ENCODE measurements at places on chromosomes 1 and 21. TPM values are rescaled to one million over a fixed set of nuclear protein-coding genes. Genes with fewer than 3 reads are reported as not detected.

RGS13 gene
- total RNA-seq = not detected

- no peak for DNase-seq
Measured at GRCh38 chr1:215776336-215776735, 209.2 kb downstream of the KCTD3 start.

ERO1B gene
- total RNA-seq = 3.2 TPM

DNA sequence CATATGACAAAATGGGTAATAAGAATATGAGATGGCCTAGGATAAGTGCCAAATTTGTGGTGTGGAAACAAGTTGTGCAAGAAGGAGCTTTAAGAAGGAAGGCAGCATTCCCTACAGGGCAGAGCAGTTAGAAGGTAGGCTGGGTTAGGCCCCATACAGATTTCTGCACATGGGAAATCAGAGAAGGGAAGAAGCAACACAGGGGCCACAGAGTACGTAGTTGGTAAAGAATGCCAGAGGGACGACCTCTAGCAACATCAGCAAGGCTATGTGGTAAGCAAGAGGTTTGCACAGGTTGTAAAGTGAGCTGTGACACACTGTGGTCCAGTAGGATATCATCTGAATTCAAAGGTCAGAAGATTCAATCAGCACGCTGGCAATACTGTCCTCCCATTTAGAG is 765.6 kb upstream of the B3GALT2 start:
- no peak for DNase-seq

- no peak for DNase-seq
Measured at GRCh38 chr1:228314315-228314657, 92.3 kb downstream of the TRIM11 start.

GRCh38 chr1:80582980-80583379 is 1217.8 kb upstream of the ADGRL2 start:
- DNase-seq = no peak

DNA sequence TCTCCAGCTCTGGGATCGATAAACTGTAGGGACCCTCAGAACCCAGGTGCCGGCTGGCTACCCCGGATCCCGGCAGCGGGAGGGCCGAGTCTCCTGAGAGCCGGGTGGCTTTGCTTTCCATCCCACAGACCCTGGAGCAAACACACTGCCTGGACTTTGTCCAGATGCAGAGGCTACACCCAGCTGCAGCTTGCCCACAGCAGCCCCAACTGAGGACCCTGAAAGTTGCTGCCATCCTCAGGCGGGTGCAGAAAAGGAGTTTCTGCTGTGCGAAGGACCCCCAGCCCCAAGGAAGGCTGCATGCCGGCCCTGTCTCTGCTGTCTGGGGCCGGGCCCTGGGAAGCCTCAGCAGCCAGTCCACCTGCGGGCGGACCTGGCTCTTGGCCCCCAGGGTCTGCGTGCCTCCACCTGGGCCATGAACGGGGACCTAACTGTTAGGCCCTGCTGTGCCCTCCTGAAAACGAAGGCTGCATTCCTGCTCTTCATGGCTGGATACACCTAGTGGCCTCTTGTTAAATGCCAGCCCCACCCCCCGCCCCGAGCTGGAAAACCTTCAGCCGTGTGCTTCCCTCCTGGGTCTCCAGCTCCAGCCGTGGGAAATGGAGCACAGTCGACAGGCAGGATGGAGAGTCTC is 97.5 kb upstream of the ARHGEF16 start:
- no peak for DNase-seq

GRCh38 chr1:158998781-158999161 is 10.9 kb upstream of the IFI16 start:
- peak; percentile 78 for DNase-seq

MORN1 gene
- 3.3 TPM for total RNA-seq

- DNase-seq = no peak
Measured at GRCh38 chr1:153343040-153343681, 5.5 kb downstream of the PGLYRP4 start.

- DNase-seq = no peak
Measured at GRCh38 chr1:200290010-200290685, 119.7 kb downstream of the ZNF281 start.

DNA sequence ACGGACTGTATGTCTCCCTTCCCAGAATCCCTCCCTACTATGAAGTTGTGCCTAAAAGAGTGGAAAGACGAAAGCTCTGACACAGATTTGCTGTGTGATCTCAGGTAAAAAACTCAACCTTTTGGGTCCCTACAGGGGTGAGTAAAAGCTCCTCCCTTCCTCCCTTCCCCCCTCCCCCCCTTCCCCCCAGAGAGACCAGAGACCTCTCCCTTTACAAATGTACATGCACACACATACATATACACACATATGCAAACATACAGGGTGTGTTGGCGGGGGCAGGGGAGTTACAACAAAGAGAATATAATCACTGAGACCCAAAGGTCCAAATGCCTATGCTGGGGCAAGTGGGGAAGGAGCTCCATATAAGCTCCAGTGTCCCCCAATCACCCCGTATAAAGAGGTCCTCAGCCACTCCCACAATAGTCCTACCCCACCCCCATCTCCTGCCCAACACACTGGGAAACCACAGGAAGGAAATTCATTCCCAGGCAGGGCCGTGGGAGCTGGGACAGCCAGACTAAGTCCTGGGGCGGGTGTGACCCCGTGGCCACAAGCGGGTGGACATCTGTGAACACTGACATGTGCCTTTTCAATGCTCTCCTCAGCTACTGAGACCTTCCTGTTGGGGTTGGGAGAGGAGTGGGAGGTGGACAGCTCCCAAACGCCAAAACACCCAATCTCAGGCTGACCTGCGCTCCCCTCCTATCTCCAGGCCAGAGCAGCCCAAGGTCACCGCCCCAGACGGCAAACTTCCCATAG is 2.0 kb downstream of the MEF2D start:
- DNase-seq = peak; percentile 84

DNA sequence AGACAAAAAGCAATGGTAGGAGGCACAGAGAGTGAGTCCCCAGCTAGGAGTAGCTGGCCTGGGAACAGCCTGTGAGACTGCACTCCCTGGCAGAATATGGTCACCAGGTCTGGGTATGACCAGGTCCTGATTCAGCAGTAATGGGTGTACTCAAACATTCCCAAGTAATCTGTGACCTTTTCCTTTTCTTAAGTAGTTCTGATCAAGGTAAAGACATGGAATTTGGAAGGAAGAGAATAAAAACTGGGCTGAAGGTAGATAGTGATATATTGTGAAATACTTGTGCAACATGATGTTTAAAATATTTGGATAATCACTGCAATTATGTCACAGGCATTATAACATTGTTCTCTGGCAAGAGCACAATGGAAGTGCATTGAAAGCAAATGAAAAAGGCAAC is 147.2 kb upstream of the DPYD start:
- no peak for DNase-seq

- no peak for DNase-seq
Measured at GRCh38 chr1:179917601-179918429, 35.7 kb downstream of the TOR1AIP1 start.

- no peak for DNase-seq
Measured at GRCh38 chr1:157047062-157047410, 1.5 kb upstream of the ARHGEF11 start.

- DNase-seq = peak; percentile 3
Measured at GRCh38 chr21:34072145-34073031, 990 bp upstream of the MRPS6 start.

RGS4 gene
- total RNA-seq = 2.8 TPM

SLC44A5 gene
- 2.2 TPM for total RNA-seq

DNA sequence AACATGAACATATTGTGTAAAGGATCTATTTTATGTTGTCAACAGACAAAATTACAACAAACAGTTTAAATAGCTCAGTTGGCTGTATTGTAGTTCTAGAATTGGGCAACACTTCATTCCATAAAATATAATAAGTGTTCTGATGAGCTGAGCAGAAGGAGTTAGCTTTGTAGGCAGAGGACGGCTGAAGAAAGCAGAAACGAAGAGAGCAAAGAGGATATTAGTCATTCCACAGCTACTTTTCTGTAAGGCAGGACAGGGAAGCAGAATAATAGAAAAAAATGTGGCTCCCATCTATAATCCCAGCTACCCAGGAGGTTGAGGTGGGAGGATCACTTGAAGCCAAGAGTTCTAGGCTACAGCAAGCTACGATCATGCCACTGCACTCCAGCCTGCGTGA is 20.2 kb upstream of the IVNS1ABP start:
- no peak for DNase-seq

- no peak for DNase-seq
Measured at GRCh38 chr1:226974544-226975258, 34.6 kb downstream of the COQ8A start.

- DNase-seq = no peak
Measured at GRCh38 chr1:53500204-53501064, 41.2 kb downstream of the DMRTB1 start.

- DNase-seq = no peak
Measured at GRCh38 chr1:46820076-46820475, 21.2 kb downstream of the CYP4B1 start.

GRCh38 chr1:243312952-243313634 is 57.3 kb downstream of the SDCCAG8 start:
- DNase-seq = no peak

OR6K3 gene
- total RNA-seq = not detected

- DNase-seq = peak; percentile 69
Measured at GRCh38 chr1:160675641-160676410, 29.0 kb upstream of the SLAMF1 start.

DNA sequence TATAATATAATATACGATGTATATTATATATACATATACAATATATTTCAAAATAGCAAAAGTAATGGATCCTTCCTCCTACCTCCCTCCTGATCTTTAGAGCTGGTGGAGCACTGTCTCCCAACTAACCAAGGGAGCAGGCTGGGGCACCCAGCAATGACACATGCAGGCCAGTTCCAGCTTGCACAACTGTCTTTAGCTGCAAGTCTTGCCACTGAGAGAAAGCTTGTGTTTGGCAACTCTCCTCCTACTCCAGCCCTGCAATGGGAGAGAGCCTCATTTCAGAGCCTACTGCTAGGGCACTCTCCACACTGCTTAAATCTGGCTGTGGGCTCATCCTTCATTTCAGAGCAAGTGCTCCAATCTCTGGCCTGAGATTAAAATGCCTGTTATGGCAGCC is 469.8 kb upstream of the OLFM3 start:
- no peak for DNase-seq

NPHS2 gene
- total RNA-seq = not detected

DNA sequence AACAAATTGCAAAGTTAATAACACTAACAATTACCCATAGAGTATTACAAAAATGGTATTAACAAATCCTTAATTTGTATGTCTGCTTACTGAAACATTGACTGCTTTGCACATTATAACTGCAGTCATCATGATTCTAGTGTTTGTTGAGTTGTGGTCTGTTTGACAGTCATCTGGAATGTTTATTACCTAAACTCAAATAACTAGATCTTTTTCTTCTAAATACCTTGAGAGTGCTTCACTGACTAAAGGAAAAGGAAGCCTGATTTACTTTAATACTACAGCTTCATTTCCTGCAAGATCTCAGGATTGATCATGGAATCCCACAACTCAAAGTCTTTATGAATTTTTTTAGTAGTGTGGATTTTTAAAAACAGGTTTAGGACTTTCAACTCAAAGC is 70.0 kb downstream of the HMCN1 start:
- DNase-seq = no peak

GRCh38 chr1:242842094-242842493 is 317.6 kb upstream of the PLD5 start:
- no peak for DNase-seq

DNA sequence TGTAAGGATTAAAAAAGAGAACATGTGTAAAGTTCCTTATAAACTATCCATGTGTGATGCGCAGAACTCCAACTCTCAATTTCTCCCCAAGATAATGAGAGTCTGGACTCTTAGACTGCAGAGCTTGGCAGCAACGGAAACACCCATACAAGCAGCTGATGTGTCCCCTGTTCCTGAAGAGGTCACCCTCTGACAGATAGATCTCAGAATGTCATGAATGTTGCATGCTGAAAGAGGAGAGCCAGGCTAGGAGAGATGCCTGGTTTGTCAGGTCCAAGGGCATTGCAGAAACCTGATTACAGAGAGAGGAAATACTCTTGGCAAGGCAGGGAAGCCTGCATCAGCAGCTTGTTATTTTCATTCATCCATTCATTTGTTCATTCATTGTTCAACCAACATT is 24.2 kb downstream of the MTARC1 start:
- peak; percentile 23 for DNase-seq

- DNase-seq = no peak
Measured at GRCh38 chr1:73593804-73594203, 604.2 kb downstream of the LRRIQ3 start.

MPL gene
- not detected for total RNA-seq

DNA sequence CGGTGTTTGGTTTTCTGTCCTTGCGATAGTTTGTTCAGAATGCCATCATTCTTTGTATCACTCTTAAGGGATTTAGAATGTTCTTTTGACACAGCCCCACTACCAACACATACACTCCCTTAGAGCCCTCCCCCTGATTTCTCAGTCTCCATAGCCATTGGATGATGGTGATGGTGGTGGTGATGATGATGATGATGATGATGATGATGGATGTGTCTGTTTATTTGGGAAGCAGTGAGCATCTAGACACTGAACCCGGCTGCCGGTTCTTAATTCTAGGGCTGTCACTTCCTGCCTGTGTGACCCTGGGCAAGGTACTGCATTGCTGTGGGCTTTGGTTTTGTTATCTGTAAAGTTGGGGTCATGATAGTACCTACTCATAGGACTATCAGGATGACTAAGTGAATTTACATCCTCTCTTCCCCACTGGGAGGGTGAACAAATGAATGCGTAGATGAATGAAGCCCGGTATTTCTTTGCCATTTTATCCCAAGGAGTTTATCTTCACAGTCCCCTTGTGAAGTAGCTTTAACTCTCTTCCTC is 100.7 kb downstream of the HUNK start:
- DNase-seq = no peak

CD48 gene
- total RNA-seq = not detected

GRCh38 chr1:224064150-224064549 is 49.8 kb upstream of the FBXO28 start:
- no peak for DNase-seq
